ENCODE measurements at places on chromosomes 1 and 21. TPM values are rescaled to one million over a fixed set of nuclear protein-coding genes. Genes with fewer than 3 reads are reported as not detected.

ALPL gene
- total RNA-seq, result 1.4 TPM

FMOD gene
- total RNA-seq, result 1.1 TPM

PRKAA2 gene
- total RNA-seq, result 35.2 TPM

HMGN1 gene
- 139 TPM for total RNA-seq

THEM5 gene
- not detected for total RNA-seq

KRTAP19-1 gene
- not detected for total RNA-seq

LDLRAD1 gene
- not detected for total RNA-seq

FCRLB gene
- 3.1 TPM for total RNA-seq

RNU1-3 gene
- total RNA-seq, result under 0.01 TPM

DNA sequence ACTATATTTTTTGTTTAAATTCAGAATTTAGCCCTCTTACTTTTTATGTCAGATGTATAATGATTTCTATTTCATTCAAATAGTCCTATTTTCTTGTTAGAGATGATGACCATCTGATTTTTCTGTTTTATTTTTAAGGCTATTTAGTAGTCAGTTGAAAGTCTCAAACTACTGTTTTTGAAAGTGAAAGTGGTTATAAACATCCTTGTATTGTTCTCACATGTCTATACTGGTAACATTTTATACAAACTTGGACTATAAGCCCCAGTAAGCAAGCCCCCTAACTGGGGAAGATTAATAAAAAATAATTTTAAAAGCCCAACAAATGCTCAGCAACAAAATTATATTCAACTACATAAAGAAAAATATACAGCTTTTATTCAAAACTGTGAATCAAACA lies 271.3 kb upstream of the RGS18 start:
- no peak for DNase-seq

GRCh38 chr1:119840745-119841144 lies 29.5 kb upstream of the REG4 start:
- no peak for DNase-seq

DNA sequence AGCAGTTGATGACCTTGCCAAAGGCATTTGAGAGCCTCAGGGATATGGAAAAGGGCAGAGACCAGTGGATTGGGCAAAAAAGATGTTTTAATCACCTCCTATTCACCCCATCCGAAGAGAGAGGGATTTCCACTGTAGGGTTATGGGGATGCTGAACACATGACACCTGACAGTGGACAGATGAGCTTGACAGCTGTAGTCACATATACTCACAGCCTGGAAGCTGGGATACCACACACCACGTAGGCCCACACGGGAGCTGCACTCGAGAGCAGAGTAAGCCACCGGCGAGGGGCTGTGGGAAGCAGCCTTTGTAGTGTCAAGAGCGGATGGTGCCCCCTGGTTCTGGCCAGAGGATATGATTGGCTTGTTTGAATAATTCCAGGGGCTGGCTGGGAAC lies 20.0 kb downstream of the ZBTB40 start:
- DNase-seq, result no peak

- no peak for DNase-seq
Measured at GRCh38 chr1:113255720-113256347, 134.5 kb upstream of the MAGI3 start.

DNA sequence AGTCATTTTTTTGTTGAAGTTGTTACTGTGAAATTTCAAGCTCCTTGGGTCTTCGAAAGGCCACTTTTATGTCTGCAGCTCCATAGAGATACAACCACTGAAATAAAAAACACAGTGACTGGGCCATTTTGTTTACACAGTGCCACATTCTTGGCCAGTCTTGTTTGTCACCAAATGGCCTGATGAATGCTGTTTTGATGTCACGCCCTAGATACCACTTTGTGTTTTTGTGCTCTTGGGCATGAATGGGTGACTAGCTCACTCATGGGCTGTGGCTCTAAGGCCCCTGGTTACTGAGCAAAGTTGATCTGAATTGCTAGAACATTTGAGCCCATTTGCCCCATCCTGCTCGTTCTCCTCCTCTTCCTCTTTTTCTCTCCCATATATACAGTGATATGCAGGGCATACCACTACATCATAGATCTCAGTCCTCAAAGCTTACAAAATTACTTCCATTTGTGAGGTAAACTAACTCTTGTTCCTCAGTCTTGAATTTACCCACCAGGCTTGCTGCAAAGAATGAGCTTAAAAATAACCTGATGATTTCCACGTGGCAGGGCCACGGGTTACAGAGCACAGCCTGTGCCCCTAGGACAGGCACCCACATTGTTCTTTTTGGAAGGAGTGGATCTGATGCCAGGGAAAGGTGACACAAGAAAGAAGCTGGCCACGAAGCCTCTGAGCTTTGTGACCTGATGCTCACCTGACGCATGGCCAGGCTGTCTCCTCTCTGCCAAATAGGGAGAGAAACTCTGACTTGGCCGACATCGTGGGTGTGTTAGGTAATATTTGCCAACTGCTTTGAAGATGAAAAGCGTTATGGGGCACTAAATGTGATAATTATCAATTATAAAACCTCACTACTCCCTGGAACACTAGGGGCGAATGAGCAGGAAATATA lies 92.4 kb downstream of the RUNX1 start:
- no peak for DNase-seq

DNA sequence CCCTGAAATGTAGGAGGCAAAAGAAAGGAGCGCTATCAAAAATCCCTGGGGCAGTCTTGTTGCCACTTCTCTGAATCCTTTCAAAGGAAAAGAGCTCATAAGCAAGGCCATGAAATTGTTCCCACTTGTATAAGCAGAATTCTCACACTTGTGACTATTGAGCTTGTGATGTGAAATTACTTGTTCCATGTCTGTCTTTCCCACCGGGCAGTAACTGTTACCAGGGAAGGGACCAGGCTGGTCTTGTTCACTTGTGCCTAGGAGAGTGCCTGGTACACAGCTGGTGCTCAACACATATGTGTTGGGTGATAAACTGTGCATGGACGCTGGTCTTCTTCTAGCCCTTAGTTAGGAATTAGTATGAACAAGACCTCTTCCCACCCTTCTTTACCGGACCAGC lies 150.6 kb downstream of the CDC7 start:
- no peak for DNase-seq

- DNase-seq, result no peak
Measured at GRCh38 chr1:40315795-40316594, 1.1 kb downstream of the COL9A2 start.

- no peak for DNase-seq
Measured at GRCh38 chr1:164726235-164726634, 167.3 kb downstream of the PBX1 start.

DNA sequence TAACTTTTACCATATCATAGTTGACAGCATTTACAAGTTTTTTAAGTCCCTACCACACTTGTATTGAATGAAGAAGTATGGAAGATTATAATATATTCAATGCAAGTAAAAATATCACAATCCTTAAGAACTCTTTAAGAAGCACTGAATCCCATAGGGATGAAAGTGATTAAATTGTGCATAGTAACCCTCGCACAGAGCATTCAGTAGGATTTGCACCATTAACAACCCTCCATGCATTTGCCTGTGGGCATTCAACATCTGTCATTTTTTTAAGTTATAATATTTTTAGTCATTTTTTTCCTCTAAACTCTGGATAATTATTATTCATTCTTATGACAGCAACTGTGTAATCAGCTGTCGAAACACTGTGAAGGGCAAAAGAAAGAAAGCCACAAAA lies 10.1 kb downstream of the SELE start:
- DNase-seq, result no peak

- no peak for DNase-seq
Measured at GRCh38 chr1:108779455-108779854, 33.0 kb downstream of the STXBP3 start.

- no peak for DNase-seq
Measured at GRCh38 chr1:82032068-82032467, 231.3 kb downstream of the ADGRL2 start.

DNA sequence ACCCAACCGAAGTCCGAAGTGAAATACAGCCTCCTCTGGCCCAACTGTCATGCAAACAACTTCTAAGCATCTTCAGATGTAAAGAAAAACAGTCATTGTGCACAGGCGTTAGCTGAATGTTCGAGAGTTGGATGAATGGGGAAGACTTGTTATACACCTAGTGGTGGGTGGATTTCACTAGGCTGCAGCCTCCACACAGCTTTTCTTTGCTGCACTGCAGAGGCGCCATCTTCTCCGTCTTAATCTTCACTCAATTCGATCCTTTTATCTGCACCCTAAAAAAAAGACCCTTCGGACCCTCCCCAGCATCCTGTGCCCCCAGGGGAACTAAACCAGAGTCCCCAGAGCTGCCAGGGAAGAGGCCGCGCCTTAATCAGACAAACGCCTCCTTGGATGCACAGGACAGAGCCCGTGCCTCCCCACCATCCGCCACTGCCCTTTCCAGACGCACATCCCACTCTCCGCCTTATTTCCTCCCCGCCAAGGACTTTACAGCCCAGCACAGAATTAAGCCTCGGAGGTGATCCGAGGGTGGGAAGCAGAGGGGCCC lies 1.4 kb downstream of the APP start:
- peak; percentile 81 for DNase-seq

DNA sequence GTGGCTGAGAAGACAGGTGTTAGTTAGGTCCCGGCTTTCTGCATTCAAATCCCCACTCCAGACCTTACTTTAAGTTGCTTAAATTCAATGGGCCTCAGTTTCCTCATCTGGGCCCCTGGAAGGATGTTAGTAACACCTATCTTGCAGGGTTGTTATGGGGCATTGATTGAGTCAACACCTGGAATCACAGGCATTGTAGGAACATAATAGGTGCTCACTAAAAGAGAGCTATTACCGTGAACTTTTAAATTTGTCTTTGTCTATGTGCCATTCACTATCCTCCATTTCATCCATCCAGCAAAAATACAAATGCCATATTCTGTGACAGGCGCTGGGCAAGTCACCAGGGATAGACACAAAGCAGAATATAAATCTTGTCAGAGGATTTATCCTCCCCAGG lies 10.5 kb upstream of the MAPKAPK2 start:
- no peak for DNase-seq

DNA sequence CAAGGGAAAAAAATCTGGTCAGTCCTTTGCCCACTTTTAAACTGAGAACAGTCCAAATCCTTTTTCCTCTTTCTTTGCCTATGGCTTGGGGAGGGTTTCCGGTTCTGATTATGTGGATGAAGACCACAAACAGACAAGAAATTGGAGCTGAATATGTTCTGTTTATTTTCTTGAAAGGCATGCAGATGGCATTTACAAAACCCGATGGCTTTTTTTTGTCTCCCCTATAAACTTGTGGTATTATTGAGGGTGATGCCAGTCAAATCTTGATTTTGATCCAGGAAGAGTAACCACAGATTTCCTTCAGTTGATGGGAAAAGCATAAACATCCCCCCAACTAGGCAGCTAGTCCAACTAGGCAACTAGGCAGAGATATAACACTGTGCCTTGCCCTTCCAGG lies 38.9 kb downstream of the PLPP3 start:
- DNase-seq, result no peak

DNA sequence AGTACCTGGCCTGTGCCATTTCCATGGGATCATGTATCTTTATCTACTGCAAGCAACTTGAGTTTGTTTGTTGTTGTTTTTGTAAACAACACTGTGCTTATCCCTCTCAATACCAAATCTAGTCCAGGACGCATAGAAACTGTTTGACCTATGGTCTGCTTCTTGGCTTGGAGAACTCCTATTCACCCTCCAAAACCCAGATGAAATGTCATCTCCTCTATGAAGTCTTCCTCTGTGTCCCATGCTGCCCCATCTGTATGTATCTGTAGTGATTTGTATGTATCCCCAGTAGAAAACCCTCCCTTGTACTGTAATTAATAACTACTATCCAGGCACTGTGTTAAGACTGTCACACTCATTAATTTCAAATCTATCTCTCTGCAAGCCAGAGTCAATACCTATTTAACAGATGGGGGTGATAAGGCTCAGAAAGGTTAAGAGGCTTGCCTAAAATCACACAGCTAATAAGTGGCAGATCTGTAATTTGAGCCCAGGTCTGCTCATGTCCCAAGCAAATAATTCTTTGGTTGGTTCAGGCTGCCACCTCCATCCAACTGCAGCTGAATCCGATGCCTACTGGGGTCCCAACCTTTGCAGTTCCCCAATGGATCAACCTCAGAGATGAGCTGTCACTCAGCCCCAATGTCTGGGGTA lies 24.6 kb upstream of the ECE1 start:
- DNase-seq, result no peak

- DNase-seq, result peak; percentile 11
Measured at GRCh38 chr1:54371038-54371941, 34.9 kb downstream of the SSBP3 start.

GRCh38 chr1:195908121-195908520 lies 700.1 kb downstream of the KCNT2 start:
- DNase-seq, result no peak

GRCh38 chr1:173149887-173150286 lies 57.2 kb downstream of the TNFSF4 start:
- no peak for DNase-seq

DNA sequence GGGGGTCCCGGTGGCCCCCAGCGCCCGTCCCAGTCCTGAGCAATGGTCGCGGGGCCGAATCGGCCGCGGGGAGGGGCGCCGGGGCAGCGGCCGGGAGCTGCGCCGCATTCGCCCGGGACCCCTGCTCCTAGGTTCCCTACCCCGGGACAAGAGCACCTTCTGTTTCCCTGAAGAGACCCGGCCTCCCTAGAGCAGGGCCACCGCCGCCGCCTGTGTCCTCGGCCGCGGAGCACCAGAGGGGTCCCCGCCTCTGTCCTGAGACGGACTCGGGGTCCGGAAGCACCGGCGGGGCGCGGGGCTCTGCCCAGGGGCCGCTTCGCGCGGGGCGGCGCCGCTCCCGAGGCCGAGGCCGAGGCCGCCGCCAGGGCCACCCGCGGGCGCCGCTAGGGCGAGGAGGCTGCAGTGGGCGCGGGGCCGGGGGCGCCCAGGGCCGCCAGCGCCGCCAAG lies 157.9 kb downstream of the CASZ1 start:
- DNase-seq, result no peak

DNA sequence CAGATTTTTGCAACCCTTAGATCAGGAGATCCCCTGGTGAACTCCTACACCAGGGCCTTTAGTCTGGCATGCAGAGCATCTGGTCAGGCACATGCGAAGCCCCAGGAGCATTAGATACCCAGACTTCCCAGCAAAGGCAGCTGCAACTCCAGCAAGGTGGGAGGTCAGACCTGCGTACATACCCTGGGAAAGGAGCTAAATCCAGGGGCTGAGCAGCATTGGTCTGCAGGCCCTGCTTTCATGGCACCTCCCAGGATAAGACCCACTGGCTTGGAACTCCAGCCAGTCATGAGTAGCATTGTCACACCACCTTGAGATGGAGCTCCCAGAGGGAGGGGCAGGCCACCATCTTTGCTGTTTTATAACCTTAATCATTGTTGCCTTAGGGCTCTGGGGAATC lies 92.3 kb downstream of the KCNT2 start:
- DNase-seq, result no peak

GRCh38 chr1:228407106-228408040 lies 738 bp upstream of the TRIM11 start:
- DNase-seq, result no peak

- no peak for DNase-seq
Measured at GRCh38 chr21:30426731-30427130, 1.0 kb upstream of the KRTAP13-3 start.

DNA sequence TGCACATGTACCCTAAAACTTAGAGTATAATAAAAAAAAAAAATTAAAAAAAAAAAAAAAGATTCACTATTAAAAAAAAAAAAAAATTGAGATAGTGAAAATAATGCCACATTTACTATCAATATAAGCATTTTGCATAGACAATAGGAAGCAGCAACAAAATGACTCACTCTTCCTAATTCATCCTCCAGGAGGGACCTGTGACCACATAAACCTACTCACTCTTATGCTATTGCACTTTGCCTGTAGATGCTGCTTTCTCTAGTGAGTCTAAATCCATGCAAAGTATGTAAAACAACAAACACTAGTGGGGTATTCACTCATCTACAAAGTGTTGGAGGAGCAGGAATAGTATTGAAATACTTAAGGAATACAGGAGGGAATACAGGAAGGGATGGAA lies 2.9 kb downstream of the OR10J5 start:
- no peak for DNase-seq
